ENCODE measurements at places on chromosomes 5 and 9.
A peak's percentile ranks its signal among the peaks of the same experiment; 100 is the strongest.

GRCh38 chr9:20408513-20408912 lies 213.8 kb downstream of the MLLT3 start:
- DNase-seq = no peak

DNA sequence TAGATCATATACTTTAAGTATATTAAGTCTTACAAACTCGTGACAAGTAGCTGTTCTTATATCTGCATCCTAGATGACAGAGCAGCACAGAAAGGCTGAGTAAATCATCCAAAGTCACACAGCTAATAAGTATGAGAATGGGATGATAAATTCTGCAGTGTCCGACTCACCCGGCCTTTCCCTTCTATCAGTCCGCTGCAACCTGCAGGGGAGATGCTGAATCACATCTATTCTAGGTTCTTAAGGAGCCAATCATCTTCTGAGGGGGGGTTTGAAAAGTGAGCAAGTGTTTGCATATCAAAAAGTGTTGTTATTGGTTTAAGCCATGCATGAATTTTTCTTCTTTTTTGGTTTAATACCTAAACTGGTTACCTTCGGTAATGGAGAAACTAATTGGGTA lies 38.9 kb downstream of the ADAMTS16 start:
- no peak for DNase-seq

- DNase-seq = no peak
Observed at GRCh38 chr5:142998316-142999020, 228.3 kb downstream of the ARHGAP26 start.

- no peak for DNase-seq
Observed at GRCh38 chr9:107554636-107555035, 65.1 kb upstream of the KLF4 start.

DNA sequence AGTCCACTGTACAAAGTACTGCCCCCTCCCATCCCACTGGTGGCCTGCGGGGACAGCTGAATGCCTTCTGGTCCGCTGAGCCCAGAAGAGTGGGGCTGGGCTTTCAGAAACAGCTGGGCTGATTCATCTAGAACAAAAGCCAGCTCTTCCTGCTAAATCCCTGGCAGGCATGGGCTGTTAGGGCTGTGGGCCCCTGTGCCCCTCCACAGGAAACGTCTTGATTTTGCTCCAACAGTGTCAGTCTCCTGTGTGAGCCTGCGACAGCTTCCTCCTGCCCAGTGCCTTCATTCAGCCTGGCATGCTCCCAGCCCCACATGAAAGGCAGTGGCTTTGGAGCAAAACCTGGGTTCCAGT lies 6.9 kb upstream of the GSN start:
- DNase-seq = no peak

DNA sequence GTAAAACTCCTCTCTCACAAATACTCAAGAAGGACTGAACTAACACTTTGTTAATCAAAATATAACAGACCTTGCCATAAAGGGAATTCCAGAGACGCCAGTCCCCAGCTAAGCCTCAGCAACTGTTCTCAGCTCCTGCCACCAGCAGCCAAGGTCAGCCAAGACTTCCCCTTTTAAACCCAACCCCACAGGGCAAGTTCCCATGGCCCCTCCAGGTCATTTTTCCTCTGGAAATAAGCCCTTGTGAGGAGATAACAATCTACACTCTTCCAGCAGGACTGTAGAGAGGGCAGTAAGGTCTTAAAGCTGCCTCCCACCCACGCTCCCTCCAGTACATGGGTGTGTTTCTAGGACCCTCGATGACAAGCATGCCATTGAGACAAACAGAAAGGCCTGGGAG lies 78.3 kb downstream of the DPYSL3 start:
- DNase-seq = no peak

- no peak for DNase-seq
Observed at GRCh38 chr5:65194871-65195270, 286.8 kb downstream of the ADAMTS6 start.

DNA sequence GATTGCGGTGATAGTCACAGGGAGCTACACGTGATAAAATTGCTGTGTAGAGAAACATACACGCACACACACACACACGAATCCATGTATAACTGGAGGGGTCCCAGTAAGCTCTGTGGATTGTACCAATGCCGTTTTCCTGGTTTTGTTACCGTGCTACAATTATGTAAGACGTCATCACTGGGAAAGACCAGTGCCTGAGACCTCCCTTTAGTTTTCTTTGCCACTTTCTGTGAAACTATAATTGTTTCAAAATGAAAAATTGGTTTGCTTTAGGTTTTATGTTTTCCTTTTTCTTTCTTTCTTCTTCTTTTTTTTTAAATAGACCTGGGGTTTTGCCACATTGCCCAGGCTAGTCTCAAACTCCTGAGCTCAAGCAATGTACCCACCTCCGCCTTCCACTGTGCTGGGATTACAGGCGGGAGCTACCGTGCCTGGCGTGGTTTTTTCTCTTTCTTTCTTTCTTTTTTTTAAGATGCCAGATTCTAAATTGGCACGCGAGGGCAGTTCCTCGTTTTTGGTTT lies 21.3 kb downstream of the OR2V2 start:
- no peak for DNase-seq

DNA sequence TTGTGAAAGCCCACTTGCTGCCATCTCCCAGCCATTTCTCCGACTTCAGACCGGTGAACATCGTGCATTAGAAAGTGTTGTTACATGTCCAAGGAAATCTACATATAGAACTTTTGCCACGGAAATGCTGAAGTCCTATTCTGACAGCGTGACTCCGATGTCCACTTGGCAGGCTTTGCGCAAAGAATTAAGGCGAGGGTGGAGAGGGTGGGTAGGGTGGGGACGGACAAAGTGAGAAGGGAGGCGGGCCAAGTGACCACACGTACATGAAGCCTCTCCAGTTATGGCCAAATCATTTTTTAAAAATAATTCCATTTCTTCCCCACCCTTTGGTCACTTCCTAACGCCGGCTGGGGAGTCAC lies 460 bp upstream of the ACO1 start:
- DNase-seq = no peak

DNA sequence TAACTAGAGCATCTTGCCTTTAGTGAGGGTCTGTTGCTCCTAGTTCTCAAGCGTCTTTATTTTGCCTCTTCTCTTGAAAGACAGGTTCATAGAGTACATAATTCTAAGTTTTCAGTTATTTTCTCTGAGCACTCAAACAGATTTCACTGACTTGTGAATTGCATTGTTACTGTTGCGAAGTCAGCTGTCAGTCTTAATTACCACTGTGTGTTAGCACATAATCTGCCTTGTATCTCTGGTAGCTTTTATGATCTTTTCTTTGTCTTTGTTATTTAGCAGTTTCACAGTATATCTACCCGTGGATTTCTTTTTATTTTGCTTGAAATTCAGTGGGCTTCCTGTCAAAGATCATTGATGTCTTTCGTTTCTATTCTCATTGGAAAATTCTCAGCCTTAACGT lies 192.9 kb downstream of the TTLL11 start:
- DNase-seq = no peak

GRCh38 chr9:8730618-8731017 lies 931.0 kb upstream of the DMAC1 start:
- no peak for DNase-seq

GRCh38 chr5:100800562-100800961 lies 102.5 kb downstream of the ST8SIA4 start:
- no peak for DNase-seq

DNA sequence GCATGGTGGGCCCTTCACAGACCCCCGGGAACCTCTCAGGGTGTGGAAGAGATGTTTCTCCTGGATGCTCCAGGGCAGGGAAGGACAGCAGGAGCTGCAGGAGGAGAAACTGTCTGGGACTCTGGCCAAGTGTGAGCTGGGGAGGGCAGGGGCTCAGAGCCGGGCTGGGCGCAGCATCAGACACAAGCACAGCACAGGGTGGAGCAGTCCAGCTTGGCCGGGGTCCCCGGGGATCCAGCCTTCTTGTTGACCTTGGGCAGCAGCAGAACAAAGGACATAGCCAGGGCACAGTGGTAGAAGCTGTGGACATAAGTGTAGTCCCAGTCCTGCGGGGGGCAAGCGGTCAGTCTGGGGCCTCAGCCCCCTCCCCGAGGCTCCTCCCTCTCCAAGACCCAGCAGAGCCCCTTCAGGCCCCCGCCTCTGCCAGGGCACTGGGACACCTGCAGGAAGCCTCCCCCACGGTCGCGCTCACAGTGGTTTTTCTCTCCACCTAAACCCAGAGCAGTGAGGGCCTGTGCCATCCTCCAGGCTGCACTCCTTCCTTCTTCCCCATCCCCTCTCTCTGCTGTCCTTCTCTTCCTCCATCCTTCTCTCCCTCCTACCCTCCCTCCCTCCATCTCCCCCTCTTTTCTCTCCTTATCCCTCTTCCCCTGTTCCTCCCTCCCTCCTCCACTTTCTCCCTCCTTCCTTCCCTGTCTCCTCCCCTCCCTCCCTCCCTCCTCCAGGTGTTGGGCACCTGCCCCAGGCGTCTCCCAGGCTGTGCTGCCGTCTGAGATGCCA lies 10.1 kb downstream of the MYMK start:
- DNase-seq = no peak

- DNase-seq = no peak
Observed at GRCh38 chr9:133580419-133580738, 28.8 kb downstream of the FAM163B start.

DNA sequence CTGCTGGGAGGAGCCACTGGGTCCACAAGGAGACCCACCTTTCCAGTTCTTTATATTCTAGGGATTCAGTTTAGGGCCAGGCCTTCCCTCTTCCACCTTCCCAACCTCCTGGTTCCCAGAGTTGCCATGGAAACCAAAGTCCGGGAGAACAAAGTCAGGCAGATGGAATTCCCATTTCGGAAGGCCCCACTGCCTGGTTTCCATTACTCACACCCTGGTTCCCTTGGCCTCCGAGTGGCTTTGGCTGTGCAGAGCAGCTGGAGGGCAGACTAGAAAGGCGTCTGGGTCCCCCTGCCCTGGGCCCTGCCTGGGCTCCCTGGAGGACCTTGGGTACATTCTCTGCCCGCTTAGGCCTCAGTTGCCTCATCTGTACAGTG lies 136.1 kb downstream of the RGS3 start:
- no peak for DNase-seq

- DNase-seq = no peak
Observed at GRCh38 chr9:111514967-111515366, 10.0 kb upstream of the ZNF483 start.

DNA sequence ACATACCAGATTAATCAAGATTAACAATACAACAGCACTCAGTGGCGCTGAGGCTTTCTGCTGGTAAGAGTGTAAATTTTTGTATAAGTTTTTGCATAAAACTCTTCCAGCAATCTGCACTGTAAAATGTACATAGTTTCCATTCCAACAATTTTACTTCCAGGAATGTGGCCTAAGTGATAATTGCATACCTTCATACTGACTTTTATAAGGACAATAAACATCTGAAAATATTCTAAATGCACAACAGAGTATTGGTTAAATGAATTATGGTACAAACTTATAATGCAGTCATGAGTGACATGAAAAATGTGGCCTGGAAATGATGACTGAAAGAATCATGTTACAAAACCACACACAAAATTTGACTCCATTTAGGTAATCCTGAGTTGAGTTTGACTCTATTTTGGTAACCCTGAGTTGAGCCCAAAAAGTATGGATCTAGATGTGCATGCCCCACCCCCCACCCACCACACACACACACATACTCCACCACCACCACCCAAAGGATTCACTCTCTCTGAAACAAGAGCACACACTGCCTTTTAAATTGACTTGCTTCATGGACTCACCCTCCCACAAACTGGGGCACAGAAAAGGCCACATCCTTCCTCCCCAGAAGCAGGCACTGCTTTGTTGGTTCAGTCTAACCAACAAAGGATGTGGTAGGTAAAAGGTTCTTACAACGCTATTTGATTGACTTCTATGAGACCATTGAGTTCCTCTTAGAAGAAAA lies 137.6 kb downstream of the SUSD1 start:
- DNase-seq = peak; percentile 89

- peak; percentile 12 for DNase-seq
Observed at GRCh38 chr5:169805527-169805934, 168.5 kb downstream of the DOCK2 start.

GRCh38 chr5:94174748-94175411 lies 433.5 kb upstream of the POU5F2 start:
- no peak for DNase-seq

GRCh38 chr5:157312492-157312891 lies 46.6 kb downstream of the CYFIP2 start:
- peak; percentile 44 for DNase-seq
